ENCODE measurements at places on chromosomes 5 and 9.

- DNase-seq, result no peak
These were observed 480.3 kb downstream of the RAB3C start for GRCh38 chr5:59062986-59063683.

GRCh38 chr5:36691696-36692371 is 85.4 kb downstream of the SLC1A3 start:
- DNase-seq, result no peak

DNA sequence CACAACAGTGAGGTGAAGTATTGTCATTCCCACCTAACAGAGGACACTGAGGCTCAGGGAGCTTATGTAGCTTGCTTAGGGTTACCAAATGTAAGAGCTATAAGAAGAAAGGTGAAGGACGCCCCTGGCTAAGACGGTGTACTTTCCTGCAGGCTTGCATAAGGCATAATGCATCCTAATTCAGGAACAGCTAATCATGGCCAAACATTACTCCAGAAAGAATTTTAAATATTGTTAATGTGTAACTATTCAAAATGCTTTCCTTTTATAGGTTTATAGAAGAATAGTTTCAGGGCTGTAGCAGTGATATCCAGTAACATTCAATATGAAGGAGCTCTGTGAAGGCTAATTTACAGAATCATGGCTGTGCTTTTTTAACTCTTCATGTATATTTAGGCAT is 479.1 kb downstream of the BNC2 start:
- DNase-seq, result no peak

- DNase-seq, result no peak
These were observed 9.5 kb upstream of the UGCG start for GRCh38 chr9:111886983-111887718.

DNA sequence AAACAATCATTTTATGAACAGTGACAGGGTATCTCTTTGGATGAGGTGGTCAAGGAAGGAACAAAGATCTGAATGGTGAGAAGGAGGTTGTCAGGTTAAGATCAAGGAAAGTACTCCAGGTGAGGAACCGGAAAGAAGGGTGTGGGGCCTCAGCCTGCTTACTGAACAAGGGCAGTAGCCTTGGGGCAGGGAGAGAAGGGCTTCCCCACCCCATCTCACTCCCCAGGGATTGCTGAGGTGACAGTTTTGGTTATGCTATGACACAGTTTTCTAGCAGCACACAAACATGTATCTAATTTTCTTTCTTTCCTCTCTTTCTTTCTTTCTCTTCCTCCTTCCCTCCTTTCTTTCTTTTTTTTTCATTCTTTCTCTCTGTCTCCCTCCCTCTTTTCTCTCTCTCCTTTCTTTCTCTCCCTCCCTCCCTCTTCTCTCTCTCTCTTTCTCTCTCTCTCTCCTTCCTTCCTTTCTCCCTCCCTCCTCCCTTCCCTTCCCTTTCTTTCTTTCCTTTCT is 4.1 kb upstream of the HDHD3 start:
- DNase-seq, result no peak

DNA sequence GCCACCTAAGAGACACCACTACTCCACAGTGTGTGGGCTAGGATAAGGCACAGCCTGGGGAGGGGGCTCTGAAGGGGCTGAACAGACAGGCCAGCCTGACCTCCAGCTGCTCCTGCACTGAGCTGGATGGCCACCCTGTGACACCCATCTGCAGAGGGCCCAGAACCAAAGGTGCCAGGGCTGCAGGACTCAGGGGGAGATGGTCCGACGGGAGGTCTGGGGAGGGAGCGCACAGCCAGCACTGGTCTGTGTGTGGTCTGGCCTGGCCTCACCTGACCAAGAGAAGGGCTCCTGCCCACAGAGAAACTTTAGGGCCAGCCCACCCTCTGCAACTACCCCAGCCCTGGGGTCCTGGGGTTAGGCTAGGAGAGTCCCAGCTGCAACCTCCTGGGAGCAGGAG is 789 bp downstream of the LTC4S start:
- DNase-seq, result no peak

DNA sequence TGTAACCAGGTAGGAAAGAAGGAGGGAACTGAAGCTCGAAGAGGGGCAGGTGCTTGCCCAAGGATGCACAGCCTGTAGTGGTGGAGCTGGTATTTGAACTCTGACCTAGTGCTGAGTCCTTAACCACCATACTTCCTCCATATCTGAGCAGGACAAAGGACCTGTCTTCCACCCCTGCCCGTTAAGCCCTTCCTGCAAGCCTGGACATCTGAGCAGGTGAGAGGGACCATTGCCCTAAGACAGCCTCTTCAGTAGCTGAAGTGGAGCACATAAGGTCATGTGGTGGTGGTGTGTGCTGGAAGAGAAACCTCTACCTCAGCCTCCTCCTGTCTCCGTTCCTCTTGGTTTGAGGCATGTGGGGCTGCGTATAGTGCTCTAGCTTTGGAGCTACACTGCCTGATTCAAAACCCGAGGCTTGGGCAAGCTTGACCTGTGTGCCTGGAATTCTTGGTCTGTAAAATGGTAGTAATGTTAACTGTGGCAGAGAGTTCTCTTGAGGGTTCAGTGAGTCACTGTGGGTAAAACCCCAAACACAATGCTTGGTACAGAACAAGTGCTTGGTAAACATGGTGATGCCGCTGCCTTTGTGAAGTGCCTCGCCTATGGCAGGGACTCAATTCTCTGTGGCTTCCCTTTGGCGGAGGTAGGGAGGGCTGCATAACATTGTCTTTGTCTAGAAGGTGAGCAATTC is 7.4 kb downstream of the GALNT10 start:
- DNase-seq, result peak; percentile 73

GRCh38 chr9:3458806-3459475 is 66.9 kb downstream of the RFX3 start:
- DNase-seq, result no peak

GRCh38 chr5:9658706-9659105 is 28.6 kb upstream of the TAS2R1 start:
- peak; percentile 11 for DNase-seq

DNA sequence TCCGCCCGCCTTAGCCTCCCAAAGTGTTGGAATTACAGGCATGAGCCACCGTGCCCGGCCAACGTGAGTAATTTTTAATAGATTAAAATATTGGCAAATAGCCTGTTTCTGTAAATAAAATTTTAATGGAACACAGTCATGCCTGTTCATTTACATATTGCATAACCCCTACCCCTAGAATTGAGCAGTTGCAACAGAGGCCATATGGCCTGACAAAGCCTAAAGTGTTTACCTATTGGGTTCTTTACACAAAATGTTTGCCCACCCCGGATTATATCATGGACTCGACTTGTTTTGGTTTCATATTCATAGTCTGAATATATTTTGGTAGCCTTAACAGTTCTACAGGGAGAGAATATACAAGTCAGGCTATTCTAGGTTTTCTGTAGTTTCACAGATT is 5.3 kb downstream of the NSA2 start:
- DNase-seq, result no peak

- DNase-seq, result no peak
These were observed 441.2 kb downstream of the IRX1 start for GRCh38 chr5:4036861-4037260.

All from EL (cell line).